Activated CD8-positive, alpha-beta memory T cell treated with anti-CD3 and anti-CD28 coated beads for 1 hour (primary cell): ENCODE measurements at places on chromosomes 7 and 10.

GRCh38 chr10:42556931-42557330 lies 81.4 kb downstream of the ZNF33B start:
- no peak for DNase-seq

- DNase-seq, result no peak
Measured at GRCh38 chr7:130966246-130967009, 232.4 kb upstream of the KLF14 start.

DNA sequence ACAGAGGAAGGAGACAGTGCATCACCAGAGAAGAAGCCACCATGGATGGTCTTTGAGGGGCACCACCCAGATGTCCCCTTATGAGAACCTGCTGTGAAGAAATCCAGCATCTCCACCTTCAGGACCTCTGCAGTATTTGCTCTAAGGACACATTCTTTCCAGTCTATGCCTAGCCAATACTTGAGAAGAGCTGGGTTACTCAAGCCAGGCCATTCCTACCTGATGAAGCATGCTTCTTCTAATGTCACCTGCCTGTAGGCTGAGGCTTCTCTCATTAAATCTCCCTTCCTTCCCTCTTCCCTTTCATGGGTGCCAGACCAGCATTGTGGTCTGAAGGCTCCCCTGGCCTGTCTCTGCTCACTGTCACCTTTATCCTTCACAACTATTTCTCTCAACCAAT lies 654.5 kb upstream of the AUTS2 start:
- no peak for DNase-seq

- DNase-seq, result no peak
Measured at GRCh38 chr10:22803261-22803885, 89.0 kb upstream of the PIP4K2A start.

GRCh38 chr7:103690242-103690974 lies 244.4 kb upstream of the SLC26A5 start:
- DNase-seq, result no peak

GRCh38 chr7:21538936-21539495 lies 3.8 kb upstream of the DNAH11 start:
- no peak for DNase-seq
